ENCODE measurements at places on chromosomes 12 and 14. TPM values are rescaled to one million over a fixed set of nuclear protein-coding genes. Genes with fewer than 3 reads are reported as not detected.

The MGAT4C gene
- polyA plus RNA-seq = 0.43 TPM

The PRICKLE1 gene
- 6.0 TPM for polyA plus RNA-seq

GRCh38 chr12:75170640-75171185 lies 38.9 kb downstream of the KCNC2 start:
- H3K36me3 ChIP-seq = no peaks in the 10 kb centered on the region
- no peak overlapping the region for H3K4me3 ChIP-seq
- DNase-seq = no peak
- no peaks in the 10 kb centered on the region for H3K4me1 ChIP-seq
- H3K27ac ChIP-seq = no peak overlapping the region

GRCh38 chr12:65923228-65923627 lies 98.9 kb downstream of the HMGA2 start:
- no peak overlapping the region for H3K4me3 ChIP-seq
- no peaks in the 10 kb centered on the region for H3K27me3 ChIP-seq
- no peaks in the 10 kb centered on the region for H3K36me3 ChIP-seq
- DNase-seq = no peak

GRCh38 chr12:80099259-80099658 lies at the start of gene OTOGL:
Gene OTOGL (plus strand): TSS chr12:80099537. CDS start chr12:80209432, 109,895 bp downstream.
- no peaks in the 10 kb centered on the region for H3K27me3 ChIP-seq
- H3K4me3 ChIP-seq = no peak within 1 kb of the TSS
- no peaks in the 10 kb centered on the region for H3K4me1 ChIP-seq
- DNase-seq = no peak
- no peak within 1 kb of the TSS for H3K27ac ChIP-seq

DNA sequence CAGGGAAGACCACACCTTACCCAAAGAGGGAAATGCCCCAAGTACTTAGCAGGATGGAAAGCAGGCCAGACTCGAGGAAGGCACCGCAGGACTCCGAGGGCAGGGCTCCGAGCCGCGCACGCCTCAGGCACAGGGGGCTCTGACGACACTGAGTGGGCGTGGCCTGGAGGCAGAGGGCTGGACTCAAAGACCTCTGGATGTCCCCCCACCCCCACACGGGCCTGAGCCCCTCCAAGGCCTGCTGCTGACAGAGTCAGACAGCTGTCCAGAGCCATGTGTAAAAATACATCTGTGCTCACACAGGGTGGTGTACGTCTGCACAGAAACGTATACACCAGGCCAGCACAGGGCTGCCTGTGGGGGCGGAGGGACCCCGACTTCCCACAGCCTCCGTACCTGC lies 1.4 kb downstream of the AKT1 start:
- H3K27ac ChIP-seq = no peak overlapping the region
- peak overlapping the region; percentile 58 for H3K4me3 ChIP-seq
- H3K27me3 ChIP-seq = no peaks in the 10 kb centered on the region
- peaks cover 42% of the 10 kb centered on the region for H3K36me3 ChIP-seq
- peak; percentile 49 for DNase-seq

- H3K27ac ChIP-seq = peak overlapping the region; percentile 80
- H3K4me3 ChIP-seq = no peak overlapping the region
- DNase-seq = peak; percentile 62
- H3K36me3 ChIP-seq = no peaks in the 10 kb centered on the region
- peaks cover 38% of the 10 kb centered on the region for H3K4me1 ChIP-seq
These were observed 90.5 kb downstream of the SLC2A13 start for GRCh38 chr12:40015345-40015744.

GRCh38 chr14:76546426-76547221 lies 170.7 kb downstream of the ESRRB start:
- no peak overlapping the region for H3K27ac ChIP-seq
- no peaks in the 10 kb centered on the region for H3K4me1 ChIP-seq
- no peaks in the 10 kb centered on the region for H3K27me3 ChIP-seq
- H3K36me3 ChIP-seq = no peaks in the 10 kb centered on the region
- H3K4me3 ChIP-seq = no peak overlapping the region

Data from large intestine (tissue), 12 donors.